CD4-positive, alpha-beta T cell treated with Interleukin-15 for 1 hour (primary cell): ENCODE measurements at places on chromosomes 11 and 22.

DNA sequence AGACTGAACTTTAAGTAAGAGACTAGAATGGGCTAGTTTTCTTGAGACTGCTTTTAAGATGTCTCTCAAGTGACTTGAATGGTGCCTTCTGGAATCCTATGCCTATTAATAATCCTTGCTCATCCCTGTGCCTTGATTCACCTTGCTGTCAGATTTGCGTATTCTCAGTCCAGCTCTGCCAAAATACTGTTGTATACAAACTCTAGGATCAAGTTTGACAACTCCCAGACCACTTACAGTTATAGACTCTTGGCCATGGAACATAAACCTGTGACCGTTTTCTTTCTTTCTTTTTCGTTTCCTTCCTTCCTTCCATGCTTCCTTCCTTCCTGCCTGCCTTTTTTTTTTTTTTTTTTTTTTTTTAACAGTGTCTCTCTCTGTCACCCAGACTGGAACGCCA lies 2390.9 kb upstream of the RAG2 start:
- DNase-seq, result no peak

DNA sequence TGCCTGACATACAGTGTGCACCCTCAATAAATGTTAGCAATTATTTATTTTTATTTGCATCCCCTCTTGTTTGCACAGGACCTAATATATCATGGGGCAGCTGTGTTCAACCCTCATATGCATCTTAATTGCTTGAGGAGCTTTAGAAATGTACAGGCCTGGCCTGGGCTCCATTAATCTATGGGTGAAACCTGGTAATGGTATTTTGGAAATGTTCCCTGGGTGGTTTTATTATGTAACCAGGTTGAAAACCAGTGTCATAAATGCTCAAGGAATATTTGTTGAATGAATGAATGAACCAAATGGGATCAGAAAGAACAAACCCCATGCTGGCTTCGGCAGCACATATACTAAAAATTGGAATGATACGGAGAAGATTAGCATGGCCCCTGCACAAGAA lies 84.0 kb upstream of the PICALM start:
- DNase-seq, result no peak

GRCh38 chr11:75450236-75450635 lies 17.2 kb upstream of the KLHL35 start:
- DNase-seq, result no peak

GRCh38 chr11:115911613-115912346 lies 407.6 kb upstream of the CADM1 start:
- no peak for DNase-seq

DNA sequence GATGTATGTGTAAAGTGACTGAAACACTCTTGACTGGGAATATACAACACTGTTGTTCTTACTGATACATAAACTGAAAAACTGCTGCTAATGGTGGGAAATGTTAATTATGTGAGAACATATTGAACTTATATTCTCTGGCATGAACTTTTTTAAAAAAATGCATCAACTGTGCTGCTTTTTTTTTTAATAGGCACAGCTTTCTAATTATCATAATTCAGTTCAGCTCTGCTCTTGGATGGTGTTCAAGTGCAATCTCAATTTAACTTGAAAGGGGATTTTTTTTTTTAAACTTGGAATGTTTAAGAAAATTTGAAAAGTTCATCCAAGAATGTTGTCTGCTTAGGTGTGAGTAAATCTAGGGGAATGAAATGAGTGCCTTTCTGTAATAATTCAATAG lies 5.2 kb downstream of the TEAD1 start:
- no peak for DNase-seq

DNA sequence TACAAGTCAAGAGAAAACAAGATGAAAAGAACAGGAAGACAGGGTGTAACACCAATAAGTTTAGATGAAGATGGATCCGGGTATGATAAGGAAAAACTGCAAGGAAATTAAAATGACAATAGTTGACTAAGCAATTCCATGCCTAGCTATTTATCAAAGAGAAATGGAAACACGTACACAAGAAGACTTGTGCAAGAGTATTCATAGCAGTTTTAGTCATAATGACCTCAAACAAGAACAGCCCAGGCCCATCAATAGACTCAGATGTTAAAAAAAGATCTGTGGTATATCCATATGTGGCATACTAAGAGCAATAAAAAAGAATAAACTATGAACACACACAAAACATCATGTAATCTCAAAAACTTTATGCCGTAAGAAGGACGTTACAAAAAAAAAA lies 33.2 kb downstream of the SLC5A12 start:
- DNase-seq, result no peak

DNA sequence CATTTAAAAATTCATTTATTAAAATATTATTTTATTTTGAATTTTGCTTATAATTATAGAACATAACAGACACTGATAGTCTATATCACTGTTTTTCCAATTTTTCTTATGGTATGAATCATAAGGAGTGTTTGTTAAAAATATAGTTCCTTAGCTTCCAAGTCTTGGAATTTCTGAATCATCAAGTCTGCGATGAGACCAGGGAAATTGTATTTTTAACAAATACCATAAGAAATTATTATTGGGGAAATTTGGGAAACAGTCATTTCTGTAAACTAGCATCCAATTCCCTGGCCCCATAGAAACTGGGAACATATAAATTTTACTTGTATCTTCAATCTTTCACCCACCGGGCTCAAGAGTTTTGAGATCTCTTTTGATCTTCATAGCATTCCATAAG lies 38.0 kb upstream of the PICALM start:
- DNase-seq, result no peak

DNA sequence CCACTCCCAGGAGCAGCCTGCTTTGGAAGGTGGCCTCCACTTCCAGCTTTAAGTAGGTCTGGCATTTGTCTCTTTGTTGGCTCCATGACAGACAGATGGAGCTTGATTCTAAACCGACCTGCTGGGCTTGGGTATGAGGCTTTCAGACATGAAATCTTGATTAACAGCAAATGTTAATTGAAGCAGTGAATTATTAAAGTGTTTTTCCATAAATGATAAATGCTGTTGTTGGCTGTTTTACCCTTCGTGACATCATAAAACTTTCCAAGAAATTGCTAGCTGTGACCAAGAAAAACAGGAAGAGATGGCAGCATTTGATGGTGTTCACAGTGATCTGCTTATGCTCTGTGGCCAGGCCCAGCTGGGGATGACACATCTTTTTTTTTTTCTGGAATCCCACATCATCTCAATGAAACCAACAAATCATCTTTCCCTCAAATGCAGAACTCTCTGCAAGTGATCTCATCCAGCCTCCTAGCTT lies 66.1 kb downstream of the RBMXL2 start:
- DNase-seq, result no peak
